ENCODE measurements at places on chromosomes 6 and 20. TPM values are rescaled to one million over a fixed set of nuclear protein-coding genes. Genes with fewer than 3 reads are reported as not detected.

The MDFI gene
- total RNA-seq: 0.74 TPM

The TREM2 gene
- not detected for total RNA-seq

The TPBG gene
- total RNA-seq: 39.9 TPM

The PRPF6 gene
- 57.0 TPM for total RNA-seq

The KIAA1755 gene
- 0.21 TPM for total RNA-seq

The RIPPLY2 gene
- 0.84 TPM for total RNA-seq

The RAET1G gene
- 9.7 TPM for total RNA-seq

Data from A549 treated with RU486 at 1 μM for 4 hours (cell line).